ENCODE measurements at places on chromosomes 5 and 9.

- no peak for DNase-seq
These were observed 37.5 kb upstream of the GFPT2 start for GRCh38 chr5:180390441-180391190.

- peak; percentile 41 for DNase-seq
These were observed 631 bp downstream of the B4GALT7 start for GRCh38 chr5:177600508-177601018.

DNA sequence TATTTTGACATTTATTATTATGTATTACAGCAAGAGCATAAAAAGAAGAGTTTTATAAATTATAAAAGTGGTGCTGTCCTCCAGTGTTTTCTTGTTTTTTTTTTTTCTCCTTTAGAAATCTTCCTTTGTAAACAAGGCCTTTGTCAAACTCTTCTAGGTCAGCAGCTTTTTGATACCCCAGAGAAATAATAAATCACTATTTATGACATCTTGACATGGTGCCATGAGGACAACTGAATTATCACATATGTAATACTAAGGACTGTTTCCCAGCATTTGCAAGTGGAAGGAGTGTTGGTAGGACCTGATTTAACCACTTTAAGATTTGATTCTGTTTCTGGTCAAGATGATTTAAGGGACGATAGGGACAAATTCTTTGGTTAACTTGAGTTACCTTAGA is 4.6 kb downstream of the SMARCA2 start:
- no peak for DNase-seq

- no peak for DNase-seq
These were observed 504.4 kb downstream of the TLE4 start for GRCh38 chr9:80076162-80076561.

- DNase-seq = peak; percentile 1
These were observed 500 bp upstream of the ZNF883 start for GRCh38 chr9:113012492-113012891.

DNA sequence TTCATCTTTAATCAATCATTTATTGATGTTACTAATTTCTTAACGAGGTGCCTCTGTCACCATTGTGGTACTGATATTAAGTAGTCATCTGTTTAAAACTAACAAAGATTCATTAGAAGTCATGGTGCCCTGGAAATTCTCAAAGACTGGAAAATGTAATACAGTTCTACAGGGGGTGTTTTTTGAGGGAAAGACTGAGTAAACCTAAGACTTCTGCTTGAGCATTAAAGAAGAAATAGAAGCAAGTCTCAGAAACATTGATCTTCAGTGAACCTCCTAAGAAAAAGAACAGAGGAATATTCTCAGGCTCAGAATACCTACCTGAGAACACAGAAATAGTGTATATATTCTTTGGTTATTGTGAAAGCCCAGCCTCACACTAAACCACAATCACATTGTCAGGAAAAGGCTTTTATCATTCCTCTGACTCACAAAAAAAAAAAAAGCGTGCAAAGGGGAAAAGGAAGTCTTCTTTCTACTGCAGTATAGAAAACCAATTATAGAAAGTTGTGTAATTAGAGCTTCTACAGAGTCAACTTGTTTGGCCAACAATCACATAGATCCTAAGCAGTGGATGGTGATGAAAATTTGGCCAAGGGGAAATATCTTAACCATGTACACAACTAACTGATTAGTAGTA is 60.8 kb downstream of the HINT1 start:
- peak; percentile 46 for DNase-seq

- peak; percentile 75 for DNase-seq
These were observed 93.0 kb downstream of the FANCC start for GRCh38 chr9:95224376-95225019.

DNA sequence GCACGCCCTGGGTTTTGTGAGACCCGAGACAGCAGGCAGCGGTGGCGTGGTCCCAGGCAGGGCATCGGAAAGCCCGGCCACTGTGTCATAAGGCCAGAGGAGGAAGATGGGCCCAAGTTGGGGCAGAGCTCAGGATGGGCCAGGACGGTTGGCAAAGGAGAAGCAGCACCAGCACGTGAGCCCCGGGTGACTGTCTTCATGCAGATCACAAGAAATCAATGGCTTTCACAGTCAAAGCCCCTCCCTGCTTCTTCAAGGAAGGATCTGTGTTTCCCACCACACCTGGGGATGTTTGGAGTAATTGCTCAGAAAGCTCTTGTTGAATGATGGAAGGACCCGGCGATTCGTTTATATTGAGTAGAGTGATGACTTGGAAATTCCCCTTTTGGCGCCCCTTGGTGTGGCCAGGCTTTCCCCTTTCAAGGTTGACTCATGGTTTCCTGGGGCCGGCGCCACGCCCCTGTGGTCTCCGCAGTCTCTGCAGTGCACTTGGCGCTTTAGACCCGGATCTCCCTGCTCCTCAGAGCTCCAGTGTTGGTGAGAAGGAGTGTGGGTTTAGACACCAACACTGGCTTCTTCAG is 52.1 kb downstream of the IL31RA start:
- peak; percentile 15 for DNase-seq

DNA sequence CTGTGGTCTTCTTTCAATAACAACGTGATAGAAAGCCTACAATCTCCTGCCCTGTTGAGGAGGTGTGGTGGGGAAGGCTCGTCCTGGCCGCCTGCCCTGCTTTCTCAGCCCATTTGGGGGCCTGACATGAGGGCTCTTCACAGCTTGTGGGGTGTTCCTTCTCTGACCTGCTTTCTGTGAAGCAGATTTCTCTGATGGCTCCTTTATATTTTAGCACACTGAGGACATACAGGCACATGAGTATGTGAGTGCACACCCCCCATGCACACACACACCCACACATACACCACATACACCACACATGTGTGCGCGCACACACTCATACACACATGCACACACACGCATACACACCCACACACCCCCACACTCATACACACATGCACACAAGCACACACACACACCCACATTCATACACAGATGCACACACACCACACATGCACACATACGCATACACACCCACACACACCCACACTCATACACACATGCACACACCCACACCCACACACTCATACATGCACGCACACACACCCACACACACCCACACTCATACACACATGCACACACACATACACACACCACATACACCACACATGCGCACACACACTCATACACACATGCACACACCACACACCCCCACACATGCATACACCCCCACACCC is 117.5 kb downstream of the COL5A1 start:
- peak; percentile 42 for DNase-seq

GRCh38 chr9:30723656-30724055 is 1660.8 kb upstream of the ACO1 start:
- DNase-seq = peak; percentile 29

DNA sequence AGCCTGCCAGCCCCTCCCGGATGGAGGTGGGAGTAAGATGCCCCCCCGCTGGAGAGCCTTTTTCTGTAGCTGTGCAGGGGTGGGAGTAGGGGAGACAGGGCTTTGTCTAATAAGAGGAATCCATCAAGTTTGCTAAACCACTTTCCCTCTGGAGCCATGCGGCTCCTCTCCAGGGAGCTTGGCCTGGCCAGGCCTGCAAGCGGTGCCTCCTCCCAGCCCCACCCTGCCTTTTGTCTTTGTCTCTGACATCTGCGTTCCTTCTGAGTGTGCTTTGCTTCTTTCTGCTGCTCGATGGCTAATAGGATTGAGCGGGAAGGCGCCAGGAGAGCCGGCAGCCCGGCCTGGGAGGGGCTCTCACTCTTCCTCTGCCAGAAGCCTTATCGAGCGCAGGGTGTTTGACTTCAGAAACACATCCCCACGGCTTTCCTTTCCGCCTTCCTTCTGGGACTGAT is 26.7 kb upstream of the FCN1 start:
- no peak for DNase-seq

GRCh38 chr5:67998709-67999261 is 216.8 kb upstream of the PIK3R1 start:
- no peak for DNase-seq

DNA sequence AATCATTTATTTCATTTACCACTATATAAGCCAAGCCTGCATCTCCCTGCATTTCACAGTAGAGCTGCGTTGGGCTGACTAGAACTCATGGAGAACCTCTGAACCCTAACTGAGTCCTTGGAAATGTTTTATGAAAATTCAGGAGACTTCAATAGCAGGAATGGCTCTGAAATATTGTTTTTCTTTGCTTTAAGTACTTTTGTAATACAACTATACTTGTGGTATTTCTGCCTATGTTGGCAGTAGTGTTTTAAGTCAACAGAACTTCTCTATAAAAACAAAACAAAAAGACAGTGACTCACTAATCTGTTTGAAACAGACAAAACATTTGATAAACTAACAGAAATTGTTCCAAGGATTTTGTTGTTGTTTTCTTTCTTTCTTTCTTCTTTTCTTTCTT is 489.2 kb upstream of the MEF2C start:
- DNase-seq = no peak

GRCh38 chr5:178683783-178684182 is 46.7 kb downstream of the ZNF354A start:
- DNase-seq = no peak

DNA sequence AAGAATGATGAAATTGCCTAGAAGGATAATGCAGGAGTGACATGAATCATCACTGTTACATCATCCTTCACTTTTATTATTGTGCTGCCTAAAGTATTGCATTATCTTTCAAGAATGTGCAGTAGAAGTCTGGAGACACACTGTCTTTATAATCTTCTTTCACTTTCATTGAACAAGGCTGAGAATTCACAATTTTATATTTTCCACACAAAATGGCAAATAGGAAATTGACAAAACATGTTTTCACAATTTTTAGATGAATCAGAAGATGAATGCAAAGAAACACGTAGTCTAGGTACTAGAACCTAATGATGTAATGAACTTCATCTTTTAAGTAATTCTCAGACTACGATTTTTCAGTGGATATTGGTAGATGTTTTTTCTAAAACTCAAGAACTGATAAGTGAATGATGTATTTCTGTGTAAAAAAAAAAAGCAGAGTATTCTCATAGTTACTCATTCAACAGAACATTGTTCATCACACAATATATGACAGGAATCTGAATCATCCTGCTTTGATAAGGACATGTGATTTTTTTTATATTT is 131.5 kb upstream of the GRHPR start:
- peak; percentile 92 for DNase-seq

- peak; percentile 52 for DNase-seq
These were observed 133.3 kb downstream of the PCSK5 start for GRCh38 chr9:76023715-76024195.

GRCh38 chr5:150206098-150206778 is 16.4 kb downstream of the SLC6A7 start:
- DNase-seq = no peak

- DNase-seq = no peak
These were observed 32.8 kb downstream of the TMEM161B start for GRCh38 chr5:88235828-88236227.

DNA sequence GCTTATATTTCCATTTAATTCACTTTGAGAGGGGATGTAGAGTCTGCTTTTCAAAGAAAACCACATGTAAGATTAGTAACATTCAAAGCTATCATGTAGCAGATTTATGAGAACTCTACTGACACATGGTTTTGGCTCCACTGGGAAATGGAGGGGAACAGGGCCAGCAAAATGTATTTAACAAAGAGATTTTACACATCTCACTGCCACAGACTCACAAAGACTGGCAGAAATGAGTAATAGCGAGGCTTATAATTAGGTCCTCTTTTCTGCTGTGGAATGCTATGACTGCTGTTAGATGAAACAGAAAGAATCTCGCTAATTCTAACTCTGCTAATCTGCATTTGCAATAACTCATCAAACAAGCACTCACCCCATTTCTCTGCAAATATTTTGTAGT is 4.5 kb downstream of the DAP start:
- peak; percentile 84 for DNase-seq

- DNase-seq = peak; percentile 9
These were observed 23.4 kb downstream of the WNK2 start for GRCh38 chr9:93207326-93207814.

GRCh38 chr5:177006265-177006972 is at the start of gene UIMC1:
Gene UIMC1, minus strand, starts transcription at chr5:177006779. Its CDS starts 24,164 bp downstream, at chr5:176982615.
- peak; percentile 90 for DNase-seq

- peak; percentile 86 for DNase-seq
These were observed 63.1 kb downstream of the TMOD1 start for GRCh38 chr9:97564291-97565175.

- no peak for DNase-seq
These were observed 120.9 kb downstream of the PIP5K1B start for GRCh38 chr9:68825762-68826472.

DNA sequence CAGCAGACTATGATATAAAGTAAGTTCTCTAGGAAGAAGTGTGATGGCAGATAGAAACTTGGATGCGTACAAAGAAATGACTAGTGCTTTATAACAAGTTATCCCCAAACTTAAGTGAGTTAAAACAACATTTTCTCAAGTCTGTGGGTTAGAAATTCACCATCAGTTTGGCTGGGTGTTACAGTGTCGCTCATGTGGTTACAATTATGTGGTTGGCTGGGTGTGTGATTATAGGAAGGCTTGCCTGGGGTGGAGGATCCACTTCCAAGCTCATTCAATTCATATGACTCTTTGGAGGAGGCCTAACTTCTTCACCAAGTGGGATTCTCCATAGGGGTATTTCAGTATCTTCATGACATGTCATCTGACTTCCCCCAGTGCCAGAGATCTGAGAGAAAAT is 10.3 kb upstream of the C9orf40 start:
- no peak for DNase-seq

GRCh38 chr9:95333426-95333825 is 15.9 kb upstream of the FANCC start:
- peak; percentile 74 for DNase-seq

- no peak for DNase-seq
These were observed 212.7 kb upstream of the SMC2 start for GRCh38 chr9:103881419-103881818.

GRCh38 chr9:125629446-125629845 is 77.6 kb downstream of the MAPKAP1 start:
- DNase-seq = no peak

GRCh38 chr5:14948383-14948782 is 76.8 kb upstream of the ANKH start:
- no peak for DNase-seq

- DNase-seq = no peak
These were observed 151.9 kb downstream of the NTRK2 start for GRCh38 chr9:84821431-84821830.

GRCh38 chr5:38148021-38148625 is 110.2 kb upstream of the EGFLAM start:
- no peak for DNase-seq

DNA sequence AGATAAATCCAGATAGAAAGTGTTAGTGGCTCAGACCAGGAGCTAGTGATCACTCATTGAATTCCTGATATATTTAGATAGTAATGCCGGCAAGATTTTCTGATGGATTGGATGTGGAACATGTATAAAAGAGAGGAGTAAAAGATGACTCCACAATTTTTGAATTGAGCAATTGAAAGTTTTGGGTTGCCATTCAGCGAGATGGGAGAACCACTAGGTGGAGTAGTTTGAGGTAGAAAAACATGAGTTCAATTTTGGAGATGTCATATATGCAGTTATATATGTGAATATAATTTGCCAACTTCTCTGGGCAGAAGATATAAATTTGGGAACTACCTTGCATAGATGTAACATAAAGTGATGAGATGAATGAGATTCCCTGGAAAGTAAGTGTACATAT is 502.5 kb upstream of the SEMA6A start:
- no peak for DNase-seq
